ENCODE measurements at places on chromosomes 5 and 9.

- no peak for DNase-seq
These were observed 19.0 kb upstream of the WHRN start for GRCh38 chr9:114524247-114524681.

GRCh38 chr9:109441296-109441695, 56.8 kb downstream of the PTPN3 start:
- no peak for DNase-seq

- no peak for DNase-seq
These were observed 227.6 kb upstream of the DMRT1 start for GRCh38 chr9:613771-614347.

DNA sequence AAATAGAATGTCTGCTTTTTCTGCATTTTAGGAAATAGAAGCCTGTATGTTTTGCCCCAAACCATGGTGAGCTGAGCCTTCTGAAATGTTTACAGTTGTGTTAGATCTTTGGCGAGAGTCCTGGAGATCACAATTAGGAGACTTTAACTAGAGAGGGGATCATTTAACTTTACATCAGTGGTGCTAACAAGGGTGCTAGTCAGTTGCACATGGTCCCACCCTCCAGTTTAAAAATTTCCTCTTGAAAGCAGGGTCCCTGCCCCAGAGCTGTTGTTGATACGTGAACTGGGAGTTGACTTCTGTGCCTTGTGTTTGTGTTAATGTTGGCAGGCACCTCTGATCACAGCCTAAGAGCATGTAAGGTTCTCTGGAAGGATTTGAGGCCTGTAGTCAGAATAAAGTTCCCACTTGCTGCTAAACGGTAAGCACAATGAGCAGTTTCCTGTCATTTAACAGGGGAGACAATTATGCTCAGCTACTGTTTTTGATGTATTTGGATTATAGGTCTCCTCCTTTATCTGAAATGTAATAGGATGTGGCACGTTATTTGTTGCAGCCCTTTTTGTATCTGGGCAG, 43.7 kb downstream of the RASGRF2 start:
- DNase-seq = no peak

DNA sequence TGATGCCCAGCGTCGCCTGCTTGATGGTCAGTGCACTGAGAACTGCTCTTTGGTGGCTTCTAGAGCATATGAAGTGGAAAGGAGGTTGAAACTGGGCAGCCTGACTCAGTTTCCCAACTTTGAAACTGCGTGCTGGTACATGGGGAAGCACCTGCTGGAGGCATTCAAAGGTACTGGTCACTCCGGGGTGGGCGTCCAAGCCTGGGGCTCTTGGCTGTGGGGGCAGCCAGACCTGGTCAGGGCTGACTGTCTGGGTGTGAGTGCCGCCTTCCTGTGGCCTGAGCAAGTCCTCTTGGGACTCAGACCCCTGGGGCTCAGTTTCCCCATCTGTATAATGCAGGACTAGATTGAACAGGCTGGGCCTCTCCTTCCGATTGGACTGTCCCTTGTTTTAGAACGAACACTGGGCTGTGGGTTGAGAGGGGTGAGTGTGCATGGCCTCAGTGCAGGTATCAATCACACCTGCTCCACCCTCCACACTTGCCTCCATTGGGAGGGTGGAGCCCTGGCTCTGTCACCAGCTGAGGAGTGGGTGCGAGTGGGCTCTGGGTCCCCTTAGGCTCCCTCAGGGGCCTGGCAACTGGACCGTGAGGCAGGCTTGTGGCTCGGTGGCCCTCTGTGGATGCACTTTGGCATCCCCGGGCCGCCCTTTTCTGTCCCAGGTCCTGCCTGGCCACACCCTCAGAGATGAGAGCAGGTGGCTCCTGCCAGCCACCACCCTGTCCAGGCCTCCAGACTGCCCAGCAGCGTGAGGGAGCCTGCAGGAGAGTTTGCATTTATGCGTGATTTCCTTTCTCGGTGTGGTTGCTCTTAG, 80.2 kb downstream of the PHF2 start:
- DNase-seq = no peak

DNA sequence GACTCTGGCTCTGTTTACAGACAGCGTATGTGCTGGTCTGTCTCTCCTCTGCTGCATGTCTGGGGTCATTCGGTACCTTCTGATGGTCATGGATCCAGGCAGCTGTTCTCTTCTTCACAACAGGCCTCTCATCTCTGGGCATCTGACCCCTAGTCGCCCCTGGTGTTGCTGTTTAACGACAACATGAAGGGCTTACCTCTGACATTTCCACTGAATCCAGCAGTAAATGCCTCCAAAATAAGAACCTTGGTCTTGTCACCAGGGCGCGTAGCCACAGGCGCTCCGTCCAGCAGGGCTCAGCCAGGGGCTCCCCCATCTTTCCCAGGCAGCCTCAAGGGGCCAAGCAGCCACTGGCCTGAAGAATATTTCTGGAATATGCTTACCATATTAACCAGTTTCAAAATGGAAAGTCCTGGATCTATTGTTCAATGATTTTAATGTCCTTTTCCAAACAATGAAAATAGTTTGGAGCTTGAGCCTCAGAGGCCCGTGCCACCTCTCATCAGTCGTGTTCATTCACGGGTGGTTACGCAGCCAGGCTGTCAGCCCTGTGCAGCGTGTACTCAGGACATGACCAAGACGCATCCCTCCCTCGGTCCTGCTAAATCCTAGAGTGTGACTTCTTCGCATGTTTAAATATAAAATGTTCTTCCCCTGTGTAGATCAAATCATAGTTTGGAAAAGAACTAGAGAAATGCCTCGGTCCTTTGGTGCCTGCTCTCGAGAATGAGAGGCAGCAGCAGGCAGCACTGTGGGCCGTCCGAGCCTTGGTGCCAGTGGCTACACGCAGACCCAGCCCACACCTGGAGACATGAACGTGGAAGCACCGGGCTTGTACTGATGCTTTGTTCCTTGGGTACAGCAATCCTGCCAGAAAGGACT, 30.1 kb upstream of the LRRC14B start:
- no peak for DNase-seq

DNA sequence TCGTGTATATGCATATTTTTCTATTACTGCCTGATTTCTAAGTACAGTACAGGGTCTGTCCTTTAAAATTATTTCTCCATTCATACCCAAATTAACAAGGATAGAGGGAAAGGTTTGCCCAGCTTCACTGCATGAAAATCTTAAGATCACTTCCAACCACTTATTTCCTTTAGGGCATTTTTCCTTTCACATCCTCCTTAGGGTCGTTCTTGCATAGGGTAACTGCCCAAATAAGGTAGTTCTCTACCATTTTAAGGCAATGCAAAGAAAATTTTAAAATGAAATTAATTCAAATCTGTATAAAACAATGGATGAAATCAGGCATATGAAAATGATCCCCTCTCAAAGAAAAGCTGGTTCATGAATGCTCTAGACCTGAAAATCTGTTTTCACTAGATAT, 4.1 kb upstream of the CDC20B start:
- DNase-seq = no peak

DNA sequence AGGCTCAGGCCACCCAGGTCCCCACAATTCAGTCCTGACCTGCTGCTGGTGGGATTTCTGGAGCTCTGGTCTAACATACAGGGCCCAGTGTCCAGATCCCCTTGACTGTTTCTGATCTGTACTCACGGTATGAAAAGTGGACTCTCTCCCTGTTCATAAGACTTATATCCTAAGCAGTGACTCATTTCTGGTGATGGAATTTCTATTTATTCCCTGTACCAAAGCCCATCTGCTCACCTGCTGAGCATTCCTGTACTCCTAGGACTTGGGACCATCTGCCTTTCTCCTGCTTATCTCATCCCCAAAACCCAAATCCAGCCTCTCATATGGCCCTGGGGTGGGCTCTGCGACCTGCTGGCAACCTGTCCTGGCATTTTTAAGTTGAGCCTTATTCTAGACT, 86.6 kb downstream of the APBA1 start:
- no peak for DNase-seq

GRCh38 chr5:173303878-173304590, 24.2 kb downstream of the STC2 start:
- no peak for DNase-seq

GRCh38 chr5:130126746-130127145, 222.5 kb downstream of the CHSY3 start:
- DNase-seq = no peak

DNA sequence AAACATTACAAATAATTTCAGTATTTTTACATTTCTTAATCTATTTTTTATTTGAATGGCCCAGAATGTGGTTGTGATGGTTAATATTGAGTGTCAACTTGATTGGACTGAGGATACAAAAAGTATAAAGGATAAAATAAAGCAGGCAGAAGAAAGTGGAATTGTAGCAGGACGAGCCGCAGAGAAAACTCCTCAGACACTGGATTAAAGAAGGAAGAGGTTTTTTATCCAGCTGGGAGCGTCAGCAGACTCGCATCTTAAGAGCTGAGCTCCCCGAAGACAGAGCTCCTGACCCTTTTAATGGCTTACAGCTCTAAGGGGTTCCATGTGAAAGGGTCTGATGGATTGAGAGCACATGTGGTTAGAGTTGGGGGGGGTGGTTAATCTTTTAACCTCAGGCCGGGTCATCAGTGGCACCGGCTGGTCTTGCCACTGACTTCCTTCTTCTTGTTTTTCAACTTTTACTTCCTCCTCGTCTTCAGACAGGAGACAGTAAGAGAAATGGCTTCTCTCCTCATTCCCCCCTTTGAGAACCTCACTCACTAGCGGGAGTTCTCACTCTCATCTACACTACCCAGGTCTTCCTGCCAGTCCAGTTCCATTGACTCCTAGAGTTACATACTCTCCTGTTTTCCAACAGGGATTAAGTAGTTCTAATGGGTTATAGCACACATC, 80.0 kb downstream of the TMEM161B start:
- DNase-seq = no peak

- no peak for DNase-seq
These were observed 73.1 kb downstream of the FOXB2 start for GRCh38 chr9:77092536-77092935.

GRCh38 chr9:127915325-127915752, 1.5 kb downstream of the ST6GALNAC4 start:
- no peak for DNase-seq

- DNase-seq = no peak
These were observed 21.5 kb downstream of the GFPT2 start for GRCh38 chr5:180331647-180331950.

- peak; percentile 37 for DNase-seq
These were observed 2.3 kb downstream of the KLF9 start for GRCh38 chr9:70411930-70412831.

DNA sequence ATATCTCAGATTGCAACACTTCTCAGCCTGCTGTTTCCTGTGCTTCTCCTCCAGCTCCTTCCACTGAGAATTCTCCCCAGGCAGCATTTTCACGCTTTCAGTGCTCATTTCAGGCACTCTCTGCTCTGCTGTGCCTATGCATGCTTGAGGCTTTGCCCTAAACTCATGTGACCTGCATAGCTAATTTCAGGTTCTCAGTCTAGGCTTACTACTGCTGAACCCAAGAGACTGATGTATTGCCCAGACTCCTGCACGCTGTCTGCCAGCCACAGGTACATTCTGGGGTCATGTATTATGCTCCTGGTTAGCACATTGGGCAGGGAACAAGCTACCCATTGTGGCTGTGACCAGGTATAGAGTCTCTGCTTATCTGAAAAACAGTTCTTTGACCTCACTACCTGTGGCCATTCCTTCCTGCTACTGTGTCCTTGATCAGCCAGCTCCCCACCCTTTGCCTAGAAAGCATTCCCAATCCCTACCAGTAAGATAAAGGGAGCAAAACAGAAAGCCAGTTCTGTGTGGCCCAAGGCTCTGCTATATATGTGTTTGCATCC, 34.7 kb downstream of the PIP5K1B start:
- no peak for DNase-seq

- no peak for DNase-seq
These were observed 285.2 kb downstream of the SMARCA2 start for GRCh38 chr9:2300325-2300724.

GRCh38 chr5:174108745-174109144, 63.2 kb downstream of the NSG2 start:
- no peak for DNase-seq

- no peak for DNase-seq
These were observed 22.4 kb downstream of the GLRA1 start for GRCh38 chr5:151902215-151902614.

DNA sequence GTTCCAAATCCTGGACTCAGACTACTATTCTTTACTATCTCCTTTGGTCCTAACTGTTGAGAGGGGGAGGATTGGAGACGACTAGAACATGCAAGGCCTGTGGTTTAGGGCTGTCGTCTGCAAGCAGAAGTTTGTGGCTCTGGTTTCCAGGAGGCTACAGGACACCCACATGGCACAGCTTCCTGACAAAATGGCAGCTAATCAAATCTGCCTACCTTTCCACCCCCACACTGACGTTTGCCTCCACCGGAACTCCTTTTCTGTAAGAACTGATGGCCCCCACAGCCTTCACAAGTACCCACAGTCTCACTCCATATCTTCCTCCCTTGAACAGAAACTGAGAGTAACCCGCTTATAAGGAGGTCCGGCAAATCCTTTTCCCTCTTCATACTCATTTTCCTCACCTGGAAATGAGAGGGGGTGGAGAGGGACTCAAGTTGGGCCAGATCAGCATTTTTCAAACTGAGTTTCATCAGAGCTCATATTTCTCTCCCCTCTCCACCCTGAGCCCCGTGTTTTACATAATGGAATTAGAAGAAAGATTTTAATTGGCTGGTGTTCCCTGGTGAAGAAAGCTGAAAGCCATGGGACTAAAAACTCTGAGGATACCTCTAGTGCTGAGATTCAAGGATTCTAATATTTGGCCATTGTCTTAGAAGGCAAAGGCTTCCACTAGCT, 5.2 kb downstream of the SLC31A2 start:
- no peak for DNase-seq

DNA sequence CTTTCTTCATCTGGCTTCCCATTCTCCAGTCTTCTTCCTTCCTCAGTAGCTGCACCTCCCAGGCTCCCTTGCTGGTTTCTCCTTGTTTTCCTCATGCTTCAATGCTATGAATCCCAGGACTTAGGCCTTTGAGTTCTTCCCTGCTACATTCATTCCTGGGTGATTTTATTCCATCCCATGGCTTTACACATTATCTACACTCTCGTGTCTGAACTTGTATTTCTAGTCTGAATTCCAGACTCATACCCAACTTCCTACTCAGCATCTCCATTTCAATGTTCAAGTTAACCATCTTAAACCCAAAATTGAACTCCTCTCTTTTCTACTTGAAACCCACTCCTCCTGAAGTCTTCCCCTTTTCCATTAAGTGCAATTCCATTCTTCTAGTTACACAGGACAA, 20.0 kb downstream of the SLC24A2 start:
- DNase-seq = no peak

- DNase-seq = no peak
These were observed 22.5 kb upstream of the FAM120AOS start for GRCh38 chr9:93475856-93476255.

- DNase-seq = no peak
These were observed 422.1 kb upstream of the TNC start for GRCh38 chr9:115540091-115540490.

Measured in stimulated activated CD8-positive, alpha-beta memory T cell treated with anti-CD3 and anti-CD28 coated beads, Interleukin-15, amount 100 ng/mL, for 24 hours (primary cell).